Uterus (tissue), 4 donors: ENCODE measurements at places on chromosomes 5 and 9.

DNA sequence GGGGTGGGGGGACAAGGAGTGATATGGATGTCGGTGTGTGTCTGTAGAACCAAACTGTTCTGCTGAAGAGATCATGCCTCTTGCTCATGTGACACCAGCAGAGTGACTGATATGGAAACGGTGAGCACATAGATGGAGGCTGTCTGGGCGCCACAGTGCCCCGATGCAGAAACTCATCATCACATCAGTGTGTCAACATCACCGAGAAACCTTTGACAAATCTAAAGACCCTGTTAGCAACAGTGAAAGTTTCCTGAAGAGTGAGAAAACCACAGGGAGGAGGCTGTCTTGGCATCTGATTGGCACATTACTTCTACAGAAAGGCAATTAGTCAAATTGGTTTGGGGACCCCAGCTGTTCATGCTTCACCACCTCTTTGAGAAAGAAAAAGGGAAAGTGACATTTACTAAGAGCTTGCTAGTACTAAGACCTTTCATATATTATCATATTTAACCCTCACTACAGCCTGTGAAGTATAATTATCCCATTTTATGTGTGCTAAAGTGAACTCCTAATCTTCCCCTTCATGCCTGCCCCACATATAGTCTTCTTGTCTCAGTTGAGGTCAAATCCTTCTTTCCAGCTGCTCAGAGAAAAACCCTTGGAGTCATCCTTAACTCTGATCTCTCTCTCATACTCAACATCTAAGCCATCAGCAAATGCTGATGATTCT lies 25.6 kb downstream of the CSF2 start:
- no peak overlapping the region for H3K4me3 ChIP-seq
- no peak overlapping the region for H3K27ac ChIP-seq
- H3K4me1 ChIP-seq = no peaks in the 10 kb centered on the region
- H3K27me3 ChIP-seq = no peaks in the 10 kb centered on the region
- H3K36me3 ChIP-seq = no peaks in the 10 kb centered on the region

GRCh38 chr5:115736690-115737005 lies 79.8 kb downstream of the CDO1 start:
- H3K4me1 ChIP-seq = no peaks in the 10 kb centered on the region
- H3K36me3 ChIP-seq = no peaks in the 10 kb centered on the region
- H3K4me3 ChIP-seq = no peak overlapping the region
- H3K27me3 ChIP-seq = no peaks in the 10 kb centered on the region
- no peak for DNase-seq

DNA sequence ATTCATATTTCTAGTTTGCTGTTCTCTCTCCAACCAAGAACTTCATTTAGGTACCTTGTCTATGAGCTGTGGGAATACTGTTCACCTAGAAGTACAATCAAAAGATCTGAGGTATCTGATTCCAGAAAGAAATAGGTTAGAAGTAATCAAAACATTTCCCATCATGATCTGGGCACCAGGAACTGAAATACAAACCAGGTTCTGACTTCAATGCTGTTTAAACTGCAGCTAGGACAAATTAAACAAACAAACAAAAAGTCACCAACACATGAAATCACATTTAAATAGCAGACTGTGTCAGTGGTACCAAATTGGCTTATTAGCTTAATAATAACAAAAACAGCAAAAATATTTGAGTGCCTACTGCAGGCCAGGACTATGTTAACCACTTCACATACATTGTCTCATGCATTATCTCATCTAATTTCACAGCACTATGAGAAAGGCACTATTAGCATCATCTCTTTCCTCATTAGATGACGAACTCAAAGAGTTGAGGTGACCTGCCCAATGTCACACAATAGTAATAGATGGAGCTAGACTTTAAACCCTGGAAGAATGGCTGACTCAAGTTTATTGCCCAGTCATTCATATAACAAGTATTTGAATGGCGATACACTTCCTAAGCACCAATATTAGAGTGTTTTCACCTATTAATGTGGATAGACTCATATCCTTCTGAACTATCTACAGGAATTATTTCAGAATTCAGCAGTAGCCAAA lies 14.5 kb downstream of the PLPP1 start:
- no peak overlapping the region for H3K4me3 ChIP-seq
- no peaks in the 10 kb centered on the region for H3K4me1 ChIP-seq
- H3K36me3 ChIP-seq = no peaks in the 10 kb centered on the region
- no peak for DNase-seq

DNA sequence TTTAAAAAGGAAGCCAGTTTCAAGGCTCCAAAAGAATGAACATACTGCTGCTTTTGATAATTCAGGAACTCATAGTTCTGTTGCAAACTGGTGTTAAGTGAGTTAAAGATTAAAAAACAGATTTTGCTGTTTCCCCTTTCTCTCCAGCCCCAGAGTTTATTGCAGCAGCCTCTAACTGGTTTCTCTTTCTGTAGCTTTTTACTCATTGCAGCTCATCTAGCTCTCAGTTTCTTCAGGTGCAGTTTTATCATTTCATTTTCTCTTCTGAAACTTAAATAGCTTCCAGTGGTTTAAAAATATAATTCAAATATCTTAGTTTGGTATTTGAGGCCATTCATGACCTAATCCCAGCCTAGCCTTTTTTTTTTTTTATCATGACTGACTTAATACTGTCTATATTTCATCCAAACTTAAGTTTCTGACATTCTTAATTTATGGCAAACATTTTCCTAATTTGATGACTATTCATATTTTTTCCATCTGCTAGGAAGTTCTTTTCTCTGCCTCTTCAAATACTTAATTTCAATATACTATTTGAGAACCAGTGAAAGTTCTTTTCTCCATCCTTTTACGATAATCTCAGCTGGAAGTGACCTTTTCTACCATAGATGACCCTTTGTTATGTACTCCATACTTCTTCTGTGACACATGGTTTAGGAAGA lies 252.7 kb upstream of the GRIA1 start:
- DNase-seq = no peak
- no peaks in the 10 kb centered on the region for H3K27me3 ChIP-seq
- H3K27ac ChIP-seq = no peak overlapping the region

DNA sequence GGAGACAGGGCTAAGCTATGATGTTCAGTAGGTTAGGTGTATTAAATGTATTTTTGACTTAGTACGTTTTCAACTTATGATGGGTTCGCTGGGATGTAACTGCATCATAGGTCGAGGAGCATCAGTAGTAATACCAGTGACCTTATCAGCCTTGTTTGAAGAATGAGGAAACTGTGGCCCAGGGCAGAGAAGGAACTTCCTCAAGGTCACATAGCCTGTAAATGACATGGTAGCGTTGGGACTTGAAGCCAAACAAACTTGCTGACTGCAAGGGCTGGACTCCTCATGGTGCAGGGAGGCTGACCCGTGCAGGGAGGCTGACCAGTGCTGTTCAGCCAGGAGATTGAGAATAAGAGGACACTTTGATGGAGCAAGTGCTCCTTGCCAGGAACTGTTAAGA lies 21.3 kb upstream of the PTPN3 start:
- no peaks in the 10 kb centered on the region for H3K4me1 ChIP-seq
- no peak for DNase-seq
- no peak overlapping the region for H3K27ac ChIP-seq
- no peak overlapping the region for H3K4me3 ChIP-seq
- no peaks in the 10 kb centered on the region for H3K27me3 ChIP-seq

- DNase-seq = no peak
- H3K27ac ChIP-seq = no peak overlapping the region
- no peaks in the 10 kb centered on the region for H3K36me3 ChIP-seq
- H3K27me3 ChIP-seq = no peaks in the 10 kb centered on the region
Observed at GRCh38 chr5:53373451-53374158, 106.8 kb upstream of the FST start.

- no peak overlapping the region for H3K4me3 ChIP-seq
- H3K36me3 ChIP-seq = no peaks in the 10 kb centered on the region
- H3K27ac ChIP-seq = no peak overlapping the region
- no peaks in the 10 kb centered on the region for H3K4me1 ChIP-seq
- DNase-seq = no peak
- no peaks in the 10 kb centered on the region for H3K27me3 ChIP-seq
Observed at GRCh38 chr9:31135567-31135966, 1248.9 kb upstream of the ACO1 start.

DNA sequence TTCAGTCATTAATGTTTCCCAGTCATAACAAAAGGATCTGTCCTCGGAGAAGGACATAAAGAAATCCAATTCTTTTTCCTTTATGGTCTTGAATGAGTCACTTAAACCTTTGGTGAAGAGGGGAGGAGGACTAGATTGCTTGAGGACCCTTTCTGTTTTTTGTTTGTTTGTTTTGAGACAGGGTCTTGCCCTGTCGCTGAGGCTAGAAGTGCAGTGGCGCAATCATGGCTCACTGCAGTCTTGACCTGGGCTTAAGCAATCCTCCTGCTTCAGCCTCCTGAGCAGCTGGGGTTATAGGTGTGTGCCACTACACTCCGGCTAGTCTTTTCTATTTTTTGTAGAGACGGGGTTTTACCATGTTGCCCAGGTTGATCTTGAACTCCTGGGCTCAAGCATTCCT lies 12.3 kb downstream of the TIGD6 start:
- no peak overlapping the region for H3K27ac ChIP-seq
- no peaks in the 10 kb centered on the region for H3K27me3 ChIP-seq
- no peak for DNase-seq
- no peaks in the 10 kb centered on the region for H3K4me1 ChIP-seq
- H3K4me3 ChIP-seq = no peak overlapping the region
- no peaks in the 10 kb centered on the region for H3K36me3 ChIP-seq

DNA sequence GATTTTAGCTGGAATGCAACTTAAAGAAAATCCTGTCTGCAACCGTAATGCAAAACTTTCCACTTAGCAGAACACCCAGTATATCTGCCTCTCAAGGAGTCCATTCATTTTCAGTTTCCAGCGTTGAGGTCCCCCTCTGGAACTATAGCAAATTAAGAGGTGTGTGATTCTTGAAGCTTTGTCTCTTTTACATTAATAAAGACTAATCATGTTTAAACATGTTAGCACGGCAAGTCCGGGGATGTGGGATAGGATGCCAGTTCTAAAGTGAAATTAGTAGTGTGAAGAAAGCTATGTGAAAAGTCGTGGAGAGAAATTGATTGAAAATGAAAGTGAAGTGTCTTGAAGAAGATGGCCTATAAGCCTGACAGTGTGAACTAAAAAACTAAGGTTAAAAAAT lies 429.1 kb downstream of the NR2F1-AS1 start:
- H3K27ac ChIP-seq = no peak overlapping the region
- no peaks in the 10 kb centered on the region for H3K27me3 ChIP-seq
- no peaks in the 10 kb centered on the region for H3K4me1 ChIP-seq
- H3K4me3 ChIP-seq = no peak overlapping the region
- DNase-seq = no peak

DNA sequence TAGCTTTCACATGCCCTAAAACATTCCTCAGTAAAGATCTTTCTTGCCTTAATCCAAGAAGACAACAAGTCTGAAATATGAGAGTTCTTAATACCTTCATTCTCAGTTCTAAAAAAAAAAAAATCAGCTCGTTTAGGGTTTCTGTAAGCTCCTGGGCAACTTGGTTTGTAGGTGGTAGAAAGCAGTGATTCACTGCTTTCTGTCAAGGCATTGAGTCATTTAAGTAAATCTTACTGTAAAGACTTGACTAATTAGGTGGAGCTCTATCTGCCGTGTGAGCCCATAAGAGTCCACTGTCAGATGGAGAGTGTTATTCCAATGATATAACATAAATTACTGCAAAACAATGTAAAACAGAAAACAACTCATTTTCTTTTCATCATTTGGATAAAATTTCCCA lies 56.1 kb upstream of the MAST4 start:
- no peak for DNase-seq
- no peak overlapping the region for H3K27ac ChIP-seq
- no peak overlapping the region for H3K4me3 ChIP-seq
- H3K4me1 ChIP-seq = no peaks in the 10 kb centered on the region
- no peaks in the 10 kb centered on the region for H3K27me3 ChIP-seq

DNA sequence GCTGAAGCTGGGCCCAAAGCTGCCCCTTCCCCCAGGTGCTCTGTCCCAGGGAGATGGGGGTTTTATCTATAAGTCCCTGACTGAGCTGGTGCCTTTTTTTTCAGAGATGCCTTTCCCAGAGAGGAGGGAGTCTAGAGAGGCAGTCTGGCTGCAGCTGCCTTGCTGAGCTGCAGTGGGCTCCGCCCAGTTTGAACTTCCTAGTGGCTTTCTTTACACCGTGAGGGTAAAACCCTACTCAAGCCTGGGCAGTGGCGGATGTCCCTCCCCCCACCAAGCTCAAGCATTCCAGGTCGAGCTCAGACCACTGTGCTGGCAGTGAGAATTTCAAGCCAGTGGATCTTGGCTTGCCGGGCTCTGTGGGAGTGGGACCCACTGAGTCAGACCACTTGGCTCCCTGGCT lies 41.3 kb downstream of the CAVIN4 start:
- H3K36me3 ChIP-seq = no peaks in the 10 kb centered on the region
- H3K27me3 ChIP-seq = no peaks in the 10 kb centered on the region
- H3K4me3 ChIP-seq = no peak overlapping the region

DNA sequence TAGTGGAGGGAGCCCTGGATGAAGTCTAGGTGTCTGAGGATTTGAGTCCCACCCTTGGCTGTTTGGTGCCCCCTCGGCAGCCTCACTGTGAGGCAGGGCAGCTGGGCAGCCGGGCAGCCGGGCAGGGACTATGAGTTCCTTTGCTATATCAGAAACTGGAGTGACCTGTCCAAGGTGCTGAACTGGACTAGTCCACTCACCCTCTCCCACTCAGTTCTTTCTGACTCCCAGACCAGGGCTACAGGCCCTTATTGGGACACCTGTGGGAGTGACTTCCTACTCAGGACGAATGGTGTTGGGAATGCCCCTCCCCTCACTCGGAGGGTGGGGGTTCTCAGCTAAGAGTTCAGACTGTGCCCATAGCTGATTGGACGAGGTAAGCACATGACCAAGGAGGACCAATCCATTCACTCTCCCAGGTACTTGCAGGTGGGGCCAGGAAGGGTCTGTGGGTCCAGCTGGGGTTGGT lies 34.1 kb upstream of the RAPGEF1 start:
- DNase-seq = no peak
- no peak overlapping the region for H3K27ac ChIP-seq
- H3K4me3 ChIP-seq = no peak overlapping the region
- no peaks in the 10 kb centered on the region for H3K27me3 ChIP-seq
- H3K36me3 ChIP-seq = no peaks in the 10 kb centered on the region

DNA sequence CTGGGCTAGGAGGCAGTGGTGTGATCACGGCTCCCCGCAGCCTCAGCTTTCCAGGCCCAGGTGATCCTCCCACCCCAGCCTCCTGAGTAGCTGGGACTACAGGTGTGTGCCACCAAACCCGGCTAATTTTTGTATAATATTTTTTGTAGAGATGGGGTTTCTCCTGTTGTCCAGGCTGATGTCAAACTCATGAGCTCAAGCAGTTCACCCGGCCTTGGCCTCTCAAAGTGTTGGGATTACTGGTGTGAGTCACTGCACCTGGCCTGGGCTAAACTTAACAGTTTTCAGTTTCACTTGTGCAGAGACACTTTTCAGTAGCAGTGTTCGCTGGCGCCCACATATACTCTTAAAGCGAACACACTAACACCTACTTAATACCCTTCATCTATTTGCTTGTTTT lies 205.6 kb upstream of the ZNF608 start:
- no peak for DNase-seq
- H3K27ac ChIP-seq = no peak overlapping the region
- peaks cover 3% of the 10 kb centered on the region for H3K4me1 ChIP-seq
- H3K27me3 ChIP-seq = no peaks in the 10 kb centered on the region
- no peaks in the 10 kb centered on the region for H3K36me3 ChIP-seq
- H3K4me3 ChIP-seq = no peak overlapping the region

GRCh38 chr9:120361551-120361950 lies 218.4 kb downstream of the CDK5RAP2 start:
- no peaks in the 10 kb centered on the region for H3K36me3 ChIP-seq
- no peaks in the 10 kb centered on the region for H3K4me1 ChIP-seq
- no peaks in the 10 kb centered on the region for H3K27me3 ChIP-seq
- H3K27ac ChIP-seq = no peak overlapping the region
- no peak for DNase-seq
